CD8-positive, alpha-beta T cell (primary cell): ENCODE measurements at places on chromosomes 2 and 18.

- DNase-seq = no peak
These were observed 1.1 kb downstream of the ITGAV start for GRCh38 chr2:186590759-186591505.

DNA sequence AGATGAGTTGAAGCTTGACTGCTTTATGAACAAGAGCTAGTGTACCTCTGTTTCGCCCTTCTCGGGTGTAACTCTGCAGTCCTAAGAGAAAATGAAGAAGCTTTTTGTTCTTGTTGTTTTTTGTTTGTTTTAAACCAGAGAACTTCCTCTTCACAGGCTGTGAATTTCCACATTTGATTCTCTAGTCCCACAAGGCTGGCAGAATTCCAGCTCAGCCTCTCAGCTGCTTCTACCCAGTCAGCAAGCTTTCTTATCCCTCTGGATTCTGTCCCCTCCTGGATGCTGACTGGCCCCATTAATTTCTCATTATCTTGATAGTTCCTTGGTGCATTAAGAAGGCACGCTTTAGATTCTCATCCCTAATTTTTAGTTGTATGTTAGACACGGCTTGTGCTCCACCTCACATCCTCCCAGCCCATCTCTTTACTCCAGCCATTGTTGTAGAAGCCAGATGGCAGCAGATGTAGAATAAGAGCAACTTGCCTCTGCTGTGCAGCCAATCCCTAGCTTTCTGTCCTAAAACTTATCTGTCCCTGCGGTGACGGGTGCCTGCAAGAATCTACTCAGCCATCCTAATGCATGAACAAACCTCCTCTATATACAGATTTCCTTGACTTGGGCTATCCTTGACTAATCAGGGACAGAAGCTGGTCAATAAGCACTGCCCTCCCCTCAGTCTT, 12.3 kb upstream of the RESP18 start:
- DNase-seq = no peak

DNA sequence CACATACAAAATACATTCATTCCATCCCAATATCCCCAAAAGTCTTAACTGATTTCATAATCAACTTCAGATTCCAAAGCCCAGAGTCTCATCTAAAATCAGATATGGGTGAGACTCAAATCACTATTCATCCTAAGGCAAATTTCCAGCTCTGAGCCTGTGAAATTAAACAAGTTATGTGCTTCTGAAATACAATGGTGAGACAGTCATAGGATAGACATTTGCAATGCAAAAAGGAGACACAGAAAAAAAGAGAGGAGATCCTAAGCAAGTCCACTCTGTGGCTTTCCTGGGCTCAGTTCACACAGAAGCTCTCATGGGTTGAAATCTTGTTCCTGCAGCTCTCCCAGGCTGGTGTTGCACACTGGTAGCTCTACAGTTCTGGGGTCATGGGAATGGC, 18.3 kb downstream of the ZNF892 start:
- DNase-seq = no peak

DNA sequence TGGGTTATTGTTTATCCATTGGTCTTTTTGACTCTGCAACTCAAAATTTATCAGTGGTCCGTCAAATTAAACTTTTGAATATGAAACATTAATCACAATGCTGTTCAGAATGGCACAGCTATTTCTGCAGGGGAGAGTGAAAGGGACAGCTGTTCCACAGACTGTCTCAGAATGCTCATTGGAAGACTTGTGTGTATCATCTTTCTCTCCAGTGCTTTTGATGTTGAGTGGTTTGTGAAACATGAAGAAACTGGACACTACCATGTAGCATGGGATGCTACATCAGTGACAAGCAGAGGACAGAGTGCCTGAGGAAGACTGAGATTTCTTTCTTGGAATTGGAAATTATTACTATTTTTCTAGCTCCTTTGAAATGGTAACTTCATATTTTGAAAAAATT, 115.7 kb downstream of the PLCL1 start:
- no peak for DNase-seq

GRCh38 chr2:232610081-232610480, 23.3 kb upstream of the EFHD1 start:
- DNase-seq = no peak

DNA sequence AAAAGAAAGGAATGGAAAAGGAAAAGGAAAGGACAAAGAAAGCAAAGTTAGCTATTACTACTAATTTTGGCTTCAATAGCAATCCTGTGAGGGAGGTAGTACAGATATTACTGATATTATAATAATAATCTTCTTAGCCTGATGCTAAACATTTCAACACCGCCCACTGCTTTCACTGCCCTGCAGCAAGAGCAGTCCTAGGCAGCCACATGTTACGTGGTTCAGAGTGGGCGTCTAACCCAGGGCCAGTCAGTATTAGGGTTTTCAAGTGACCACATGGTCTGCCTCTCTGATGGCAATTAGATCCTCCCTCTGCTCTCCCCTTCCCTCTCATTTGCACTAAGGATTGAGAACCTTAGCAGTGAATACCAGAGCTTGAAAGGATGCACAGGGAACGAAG, 83.7 kb upstream of the ZNF397 start:
- DNase-seq = no peak
